ENCODE measurements at places on chromosomes 3 and 15.

DNA sequence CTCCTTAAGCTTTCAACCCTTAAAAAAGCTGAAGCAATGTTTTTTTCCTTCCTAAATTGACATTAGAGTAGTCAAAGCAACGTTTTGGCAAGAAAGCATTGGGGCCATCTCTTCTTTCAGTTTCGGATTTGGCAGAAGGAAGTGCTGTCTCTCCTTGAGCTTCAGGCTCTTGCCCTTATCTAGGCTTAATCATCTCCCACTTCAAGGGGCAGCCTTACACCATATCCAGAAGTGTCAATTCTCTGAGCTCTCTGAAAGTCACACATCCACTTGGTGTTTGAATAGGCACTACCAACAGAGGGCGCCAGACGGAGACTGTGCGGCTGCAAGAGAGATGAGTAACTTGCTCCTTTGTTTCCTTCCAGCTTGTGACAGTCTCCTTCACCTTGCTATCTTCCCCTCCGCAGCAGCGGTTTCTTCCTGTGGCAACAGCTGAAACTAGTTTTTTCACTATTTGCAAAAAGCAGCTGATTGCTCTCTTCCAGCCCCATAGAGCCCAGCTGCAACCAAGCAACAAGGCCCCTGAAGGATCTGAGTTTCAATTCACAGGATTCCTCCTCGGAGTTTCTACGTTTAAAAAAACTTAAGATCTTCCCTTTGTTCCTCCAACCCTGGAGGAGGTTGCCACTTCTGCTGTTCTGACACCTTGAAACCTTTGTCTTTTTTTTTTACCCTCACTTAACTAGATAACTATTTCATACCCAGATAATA is 147.0 kb upstream of the SLCO3A1 start:
- DNase-seq: peak; percentile 88

DNA sequence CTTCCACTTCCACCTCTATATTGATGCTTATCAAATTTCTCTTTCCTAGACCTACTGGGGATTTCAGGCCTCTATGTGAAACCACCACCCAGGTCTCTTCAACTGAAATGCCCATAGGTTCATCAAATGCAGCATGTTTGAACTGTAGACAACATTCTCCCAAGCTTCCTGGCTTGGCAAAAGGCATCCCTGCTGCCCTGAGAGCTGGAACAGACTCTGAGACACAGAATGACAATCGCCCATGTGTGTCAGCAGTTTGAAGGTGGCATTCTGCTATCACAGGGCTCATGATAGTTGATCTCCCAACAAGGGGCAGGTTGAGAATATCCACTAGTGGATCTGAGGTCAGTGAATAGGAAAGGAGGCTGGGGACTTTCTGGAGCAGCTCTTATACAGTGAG is 200.7 kb downstream of the RPLP1 start:
- DNase-seq: no peak

- DNase-seq: no peak
Measured at GRCh38 chr3:63976161-63976871, 47.0 kb downstream of the PSMD6 start.

DNA sequence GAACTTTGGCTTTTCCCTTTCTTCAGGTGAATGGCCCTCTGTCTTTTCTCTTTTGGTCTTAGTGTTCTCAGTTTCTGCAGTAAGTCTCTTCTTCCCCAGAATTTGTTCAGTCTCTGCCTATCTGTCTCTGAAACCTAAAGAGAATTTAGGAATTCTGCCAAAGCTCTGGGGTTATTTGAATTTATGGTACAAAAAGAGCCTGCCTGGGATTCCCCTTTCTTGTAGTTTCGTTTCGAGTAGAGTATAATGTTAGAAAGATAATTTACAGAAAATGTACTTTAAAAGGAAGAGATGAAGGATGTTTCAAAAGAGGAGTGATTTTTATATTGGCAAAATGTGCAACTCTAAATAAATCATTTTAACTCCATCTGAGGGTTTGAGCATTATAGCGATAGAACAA is 247.4 kb upstream of the SATB1 start:
- DNase-seq: no peak

DNA sequence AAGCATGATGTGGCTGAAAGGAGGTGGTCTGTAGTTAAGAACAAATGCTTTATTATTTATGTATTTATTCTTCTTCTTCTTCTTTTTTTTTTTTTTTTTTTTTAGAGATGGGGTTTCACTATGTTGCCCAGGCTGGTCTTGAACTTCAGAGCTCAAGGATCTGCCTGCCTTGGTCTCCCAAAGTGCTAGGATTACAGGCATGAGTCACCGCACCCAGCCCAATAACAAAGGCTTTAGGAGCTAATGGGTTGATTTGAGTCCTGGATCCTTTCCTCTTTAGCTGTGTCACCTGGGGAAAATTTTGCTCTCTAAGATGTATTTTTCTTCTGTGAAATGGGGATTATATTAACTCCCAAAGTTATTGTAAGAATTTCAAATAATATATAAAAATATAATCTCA is 168.8 kb downstream of the PEX5L start:
- no peak for DNase-seq

GRCh38 chr3:106529738-106530137 is 660.9 kb upstream of the CBLB start:
- no peak for DNase-seq

- DNase-seq: no peak
Measured at GRCh38 chr3:140906785-140907184, 34.9 kb upstream of the SLC25A36 start.

GRCh38 chr3:48034000-48034516 is 17.8 kb upstream of the MAP4 start:
- DNase-seq: no peak

- no peak for DNase-seq
Measured at GRCh38 chr3:95172164-95172943, 1109.5 kb downstream of the NSUN3 start.

DNA sequence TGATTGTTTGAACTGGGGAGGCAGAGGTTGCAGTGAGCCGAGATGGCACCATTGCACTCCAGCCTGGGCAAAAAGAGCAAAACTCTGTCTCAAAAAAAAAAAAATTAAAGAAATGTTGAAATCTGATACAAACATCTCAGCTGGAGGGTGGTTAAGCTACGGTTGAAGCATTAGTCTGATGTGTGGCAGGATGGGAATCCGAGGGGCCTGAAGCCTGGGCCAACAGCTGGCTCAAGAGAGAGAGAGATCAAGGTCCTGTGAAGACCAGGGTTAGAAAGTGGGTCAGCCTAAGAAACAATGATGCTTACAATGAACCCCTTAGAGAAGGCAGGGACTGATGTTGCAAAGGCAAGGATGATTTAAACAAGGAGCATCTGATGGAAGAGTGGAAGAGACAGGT is 69.8 kb downstream of the CD200R1L start:
- DNase-seq: no peak
